ENCODE measurements at places on chromosomes 3 and 15.

GRCh38 chr3:49163609-49164008 lies 2.5 kb downstream of the CCDC71 start:
- DNase-seq, result no peak

DNA sequence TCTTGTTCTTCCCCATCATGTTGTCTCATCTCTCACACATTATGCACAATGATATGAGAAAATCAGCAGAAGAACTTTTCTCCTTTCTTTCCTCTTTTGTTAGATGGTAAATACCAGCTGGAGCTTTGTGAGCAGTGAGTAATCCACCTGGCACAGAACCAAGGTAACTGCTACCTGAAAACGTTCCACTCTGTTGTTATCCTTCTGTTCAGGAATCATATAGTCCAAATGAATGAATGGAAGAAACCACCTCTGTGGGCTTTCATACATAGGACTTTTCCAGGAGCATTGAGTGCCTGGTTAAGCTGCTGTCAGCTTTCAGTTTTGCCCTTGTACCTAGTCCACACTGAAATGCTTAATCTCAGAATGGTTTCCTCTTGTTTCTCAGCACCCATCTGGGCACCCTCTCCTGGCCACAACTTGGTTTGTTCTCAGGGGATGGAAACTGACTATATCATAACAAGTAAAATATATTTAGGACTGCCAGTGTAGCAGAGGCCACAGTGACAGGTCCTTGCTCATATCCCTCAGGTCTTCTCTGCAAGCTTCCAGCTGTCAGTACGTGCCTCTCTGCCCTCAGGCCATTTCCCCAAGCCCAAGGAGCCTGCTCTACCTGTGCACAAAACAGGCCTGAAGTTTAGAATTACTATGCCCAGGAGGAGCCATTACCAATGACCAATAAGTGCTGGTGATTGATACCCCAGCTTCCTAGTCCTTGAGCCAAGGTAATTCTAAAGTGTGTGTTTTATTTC lies 23.5 kb upstream of the SLC4A7 start:
- DNase-seq, result no peak

DNA sequence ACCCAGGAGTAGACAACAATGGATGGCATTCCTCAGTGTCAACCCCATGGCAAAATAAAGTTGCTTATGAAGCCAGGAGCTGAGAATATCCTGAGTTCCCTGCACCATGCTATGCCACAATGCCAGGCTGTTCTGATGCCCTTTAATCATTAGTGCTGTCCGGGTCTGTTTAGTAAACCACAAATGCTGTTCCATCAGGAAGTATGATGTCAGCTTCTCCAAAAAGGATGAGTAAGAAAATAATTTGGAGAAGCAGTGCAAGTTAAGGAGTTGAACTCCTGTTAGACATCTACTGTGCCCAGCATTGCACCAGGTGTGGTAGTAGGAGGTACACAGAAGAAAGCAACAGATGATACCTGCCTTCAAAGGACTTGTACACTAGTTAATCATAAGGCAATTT lies 67.9 kb upstream of the GUCA1C start:
- DNase-seq, result no peak

DNA sequence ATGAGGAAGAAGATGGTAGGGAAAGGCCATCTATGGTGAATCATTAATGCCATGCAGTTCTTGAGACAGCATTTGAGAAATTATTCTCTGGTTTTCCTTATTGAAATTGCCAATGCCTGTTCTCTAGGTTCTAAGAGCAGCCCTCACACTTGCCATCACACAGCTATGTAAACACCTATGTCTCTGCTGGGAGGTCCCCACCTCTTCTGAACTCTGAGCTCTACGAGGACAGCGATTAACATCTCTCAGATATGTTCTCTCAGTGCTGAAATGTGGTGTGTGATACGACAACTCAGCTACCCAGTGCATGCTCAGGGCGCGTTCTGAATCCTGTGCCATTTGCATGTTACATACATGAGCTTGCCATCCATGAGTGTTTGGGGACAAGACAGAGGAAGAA lies 131.3 kb upstream of the CTDSPL start:
- DNase-seq, result peak; percentile 13

- DNase-seq, result no peak
These were observed 196.1 kb downstream of the ZNF621 start for GRCh38 chr3:40720863-40721262.

DNA sequence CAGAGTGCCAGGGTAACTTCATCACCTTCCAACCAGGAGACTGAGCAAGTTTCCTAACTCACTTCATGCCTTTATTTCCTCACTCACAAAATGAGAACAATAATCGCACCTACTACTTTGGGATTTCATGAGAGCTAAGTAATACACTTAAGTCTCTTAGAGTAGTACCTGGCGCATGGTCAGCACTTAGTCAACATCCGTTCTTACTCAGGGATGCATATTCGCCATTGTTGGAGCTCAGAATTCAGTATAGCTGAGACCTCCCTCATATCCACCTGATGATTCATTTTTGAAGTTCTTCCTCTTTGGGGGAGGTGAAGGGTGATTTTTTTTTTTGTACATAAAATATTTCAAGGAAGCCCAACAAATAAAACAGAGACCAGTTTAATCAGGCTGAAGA lies 188.2 kb downstream of the AGBL1 start:
- no peak for DNase-seq
